ENCODE measurements at places on chromosomes 3 and 15. TPM values are rescaled to one million over a fixed set of nuclear protein-coding genes. Genes with fewer than 3 reads are reported as not detected.

- H3K36me3 ChIP-seq, result no peaks in the 10 kb centered on the region
- no peak overlapping the region for H3K27ac ChIP-seq
- no peaks in the 10 kb centered on the region for H3K27me3 ChIP-seq
- no peaks in the 10 kb centered on the region for H3K4me1 ChIP-seq
- no peak overlapping the region for H3K4me3 ChIP-seq
Measured at GRCh38 chr3:101902041-101902440, 52.7 kb downstream of the NFKBIZ start.

- no peak overlapping the region for H3K27ac ChIP-seq
- no peaks in the 10 kb centered on the region for H3K36me3 ChIP-seq
- no peaks in the 10 kb centered on the region for H3K4me1 ChIP-seq
- DNase-seq, result no peak
- H3K4me3 ChIP-seq, result no peak overlapping the region
Measured at GRCh38 chr3:168736202-168736601, 640.5 kb upstream of the GOLIM4 start.

The OXNAD1 gene
- total RNA-seq, result 9.3 TPM

The CCDC39 gene
- total RNA-seq, result not detected

GRCh38 chr3:123753286-123753685, 130.8 kb downstream of the MYLK start:
- H3K27ac ChIP-seq, result no peak overlapping the region
- no peaks in the 10 kb centered on the region for H3K27me3 ChIP-seq
- no peak overlapping the region for H3K4me3 ChIP-seq
- no peaks in the 10 kb centered on the region for H3K36me3 ChIP-seq
- peaks cover 30% of the 10 kb centered on the region for H3K4me1 ChIP-seq

The LINGO1 gene
- total RNA-seq, result 0.50 TPM

The IL17RE gene
- total RNA-seq, result 2.1 TPM

DNA sequence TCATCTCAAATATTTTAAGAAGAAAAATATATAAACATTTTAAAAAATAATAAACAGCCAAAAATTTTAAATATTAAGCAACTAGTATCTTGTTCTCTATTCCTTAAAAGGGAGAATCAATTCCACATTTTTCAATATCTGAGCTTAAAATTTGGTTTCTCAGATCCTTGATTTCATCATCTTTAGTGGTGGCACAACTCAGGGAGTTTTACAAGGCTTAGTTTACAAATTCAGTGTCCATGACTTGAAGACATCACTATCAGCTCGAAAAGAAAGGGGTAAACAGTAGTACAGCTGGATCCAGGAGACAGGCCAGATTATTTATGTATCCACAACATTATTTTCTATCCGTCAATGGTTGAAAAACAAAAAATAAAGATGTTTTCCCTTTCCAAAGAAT, 11.6 kb downstream of the IGF2BP2 start:
- peaks cover 5% of the 10 kb centered on the region for H3K27me3 ChIP-seq
- H3K4me3 ChIP-seq, result no peak overlapping the region
- no peak overlapping the region for H3K27ac ChIP-seq
- H3K4me1 ChIP-seq, result no peaks in the 10 kb centered on the region
- no peak for DNase-seq

GRCh38 chr3:27358372-27358771, 10.8 kb downstream of the NEK10 start:
- no peak overlapping the region for H3K27ac ChIP-seq
- peaks cover 27% of the 10 kb centered on the region for H3K4me1 ChIP-seq
- H3K4me3 ChIP-seq, result no peak overlapping the region

The ALDH1L1 gene
- total RNA-seq, result 189 TPM

DNA sequence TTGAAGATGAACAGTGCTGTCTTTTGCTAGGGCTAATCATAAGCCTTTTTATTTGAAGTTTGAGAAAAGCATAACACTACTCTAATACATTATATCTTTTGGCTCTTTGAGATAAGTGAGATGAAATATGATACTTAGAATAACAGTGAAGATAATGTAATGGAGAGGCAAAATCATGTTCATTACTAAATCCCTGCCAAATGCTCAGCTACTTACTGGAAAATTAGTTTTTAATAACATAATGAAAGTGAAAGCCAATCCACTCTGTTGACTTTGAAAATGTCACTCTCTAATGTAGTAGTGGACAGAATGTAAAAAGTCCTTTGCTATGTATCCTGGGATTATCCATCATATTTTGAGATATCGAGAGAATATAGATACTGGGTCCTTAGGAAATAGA, 35.9 kb upstream of the MYH15 start:
- H3K36me3 ChIP-seq, result no peaks in the 10 kb centered on the region
- H3K4me3 ChIP-seq, result peak overlapping the region; percentile 25
- H3K27me3 ChIP-seq, result no peaks in the 10 kb centered on the region
- no peak for DNase-seq
- H3K4me1 ChIP-seq, result peaks cover 5% of the 10 kb centered on the region

The TNFSF10 gene
- 55.4 TPM for total RNA-seq

The ZNF662 gene
- 3.9 TPM for total RNA-seq

DNA sequence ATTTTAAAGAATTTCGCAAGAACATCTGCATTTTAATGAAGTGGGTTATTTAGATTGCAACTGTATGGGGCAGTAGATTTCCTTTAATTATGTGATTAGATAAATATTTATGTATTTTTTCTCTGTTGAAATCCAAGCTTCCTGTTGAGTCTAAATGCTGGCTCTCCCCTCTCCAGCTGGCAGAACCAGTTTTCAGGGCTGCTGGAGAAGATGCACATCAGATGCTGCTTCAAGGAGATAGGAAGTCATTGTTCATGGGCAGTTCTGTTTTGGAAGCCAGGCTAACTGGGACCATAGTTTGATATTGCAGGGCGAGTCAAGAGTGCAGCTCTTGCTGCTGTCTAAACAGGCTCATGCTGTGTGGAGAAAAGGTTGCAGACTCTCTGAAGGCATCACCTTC, 97.4 kb downstream of the SLC9A9 start:
- H3K27me3 ChIP-seq, result no peaks in the 10 kb centered on the region
- DNase-seq, result no peak
- no peak overlapping the region for H3K27ac ChIP-seq
- no peaks in the 10 kb centered on the region for H3K36me3 ChIP-seq

- no peaks in the 10 kb centered on the region for H3K4me1 ChIP-seq
- no peak for DNase-seq
- H3K4me3 ChIP-seq, result no peak overlapping the region
Measured at GRCh38 chr15:32669896-32670611, 28.5 kb downstream of the SCG5 start.

- H3K36me3 ChIP-seq, result no peaks in the 10 kb centered on the region
- H3K27ac ChIP-seq, result no peak overlapping the region
- no peaks in the 10 kb centered on the region for H3K27me3 ChIP-seq
- no peaks in the 10 kb centered on the region for H3K4me1 ChIP-seq
- no peak for DNase-seq
Measured at GRCh38 chr15:51106481-51106880, 11.8 kb upstream of the TNFAIP8L3 start.

DNA sequence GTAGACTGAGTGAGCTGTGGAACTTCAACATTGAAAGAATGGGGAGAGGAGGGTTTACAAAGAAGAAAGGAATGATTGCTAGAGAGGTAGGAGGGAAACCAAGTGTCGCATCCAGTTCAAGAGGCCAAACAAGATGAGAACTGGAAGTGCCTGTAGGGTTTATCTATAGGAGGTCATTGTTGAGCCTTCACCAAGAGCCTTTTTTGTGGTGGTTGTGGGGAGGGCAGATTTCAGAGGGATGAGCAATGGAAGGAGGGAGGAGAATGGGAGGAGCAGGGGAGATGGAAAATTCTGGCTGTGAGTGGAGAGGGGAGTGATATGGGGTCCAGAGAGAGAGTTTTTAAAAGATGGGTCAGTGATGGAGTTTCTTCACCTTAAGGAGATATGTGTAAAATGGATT, 8.5 kb downstream of the PDIA5 start:
- H3K4me1 ChIP-seq, result peaks cover 52% of the 10 kb centered on the region
- H3K27me3 ChIP-seq, result no peaks in the 10 kb centered on the region
- no peak overlapping the region for H3K4me3 ChIP-seq
- no peaks in the 10 kb centered on the region for H3K36me3 ChIP-seq
- DNase-seq, result no peak
- H3K27ac ChIP-seq, result no peak overlapping the region

All from liver (tissue), 10 donors.